ENCODE measurements at places on chromosomes 6 and 20.

DNA sequence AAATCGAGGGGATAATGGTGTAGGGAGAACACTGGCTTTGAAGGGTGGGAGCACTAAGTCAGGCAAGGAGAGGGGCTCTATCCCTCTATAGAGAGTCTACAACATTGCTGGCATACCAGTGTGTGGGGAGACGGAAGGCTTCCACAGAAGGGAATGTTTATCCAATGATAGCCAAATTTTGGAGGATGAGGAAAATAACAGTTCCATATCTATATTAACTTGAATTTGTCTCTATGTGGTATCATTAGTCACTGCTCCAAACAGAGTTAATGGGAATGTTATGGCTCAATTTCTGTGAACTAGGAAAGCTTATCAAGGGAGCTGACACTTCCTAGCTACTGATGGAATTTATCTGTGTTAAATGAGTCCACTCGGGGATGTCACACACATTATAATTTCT lies 208.9 kb upstream of the PHACTR1 start:
- DNase-seq: no peak

GRCh38 chr6:75201021-75201420 lies 4.8 kb downstream of the COL12A1 start:
- no peak for DNase-seq

GRCh38 chr6:121515630-121516265 lies 80.3 kb downstream of the GJA1 start:
- no peak for DNase-seq

GRCh38 chr6:117389227-117390057 lies 36.3 kb downstream of the ROS1 start:
- DNase-seq: no peak

DNA sequence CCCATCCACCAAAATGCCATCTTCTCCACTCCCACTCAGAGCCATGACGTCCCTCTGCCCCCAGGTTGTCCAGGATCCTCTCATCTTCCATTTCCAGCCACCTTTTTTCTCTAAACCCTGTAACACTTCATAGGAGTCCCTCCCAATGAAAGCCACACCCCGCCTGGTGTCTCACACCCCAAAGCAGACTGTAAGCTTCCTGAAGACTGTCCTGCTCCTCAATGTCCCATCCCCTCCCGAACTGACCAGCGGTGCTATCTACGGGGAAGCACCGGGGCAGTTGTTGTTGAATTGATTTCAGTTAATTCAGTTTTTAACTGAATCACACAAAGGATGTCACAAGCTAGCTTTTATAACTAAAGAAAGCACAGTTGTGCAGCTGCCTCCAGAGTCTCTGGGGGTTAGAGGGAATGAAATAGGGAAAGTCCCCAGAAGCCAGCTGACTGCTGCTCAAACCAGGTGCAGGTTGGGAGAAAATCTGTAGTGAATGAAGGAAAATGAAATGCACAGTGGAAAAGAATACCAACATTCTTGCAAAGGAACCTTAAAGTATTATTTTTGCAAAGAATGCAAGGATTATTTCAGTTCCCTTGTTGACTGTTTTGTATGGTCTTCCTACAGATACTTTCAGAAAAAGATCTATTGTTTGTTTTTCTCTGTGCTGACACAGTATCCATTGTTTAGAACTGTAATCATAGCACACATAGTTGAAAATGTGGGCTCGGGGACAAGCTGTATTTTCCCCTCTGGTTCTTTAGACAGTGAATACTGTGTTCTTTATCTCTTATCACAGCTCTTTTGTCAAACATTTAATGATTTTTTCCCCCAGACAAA lies 222.6 kb upstream of the QKI start:
- DNase-seq: no peak

GRCh38 chr6:37693079-37693478 lies 4.6 kb downstream of the MDGA1 start:
- no peak for DNase-seq

- no peak for DNase-seq
These were observed 931.4 kb downstream of the QKI start for GRCh38 chr6:164345806-164346496.

- DNase-seq: no peak
These were observed 26.7 kb downstream of the SLC52A3 start for GRCh38 chr20:741620-742019.

DNA sequence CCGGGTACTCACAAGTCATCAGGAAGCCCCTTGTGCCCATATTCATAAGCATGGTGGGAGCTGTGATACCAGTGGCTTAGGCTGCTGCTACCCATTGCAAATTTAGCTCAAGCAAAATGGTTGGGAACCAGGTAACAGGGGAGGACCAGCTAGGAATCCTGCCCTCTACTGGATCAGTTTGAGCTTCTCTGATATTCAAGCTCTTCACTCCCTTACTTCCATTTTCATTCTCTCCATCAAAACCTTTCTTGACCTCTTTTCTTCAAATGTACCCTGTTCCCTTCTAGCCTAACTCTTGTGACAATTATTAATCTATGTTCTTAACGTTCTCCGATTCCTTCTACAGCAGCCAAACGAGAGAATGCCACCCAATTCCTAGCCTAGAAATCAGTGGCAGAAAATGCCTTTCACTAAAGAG lies 9.7 kb downstream of the NOL7 start:
- DNase-seq: peak; percentile 12

DNA sequence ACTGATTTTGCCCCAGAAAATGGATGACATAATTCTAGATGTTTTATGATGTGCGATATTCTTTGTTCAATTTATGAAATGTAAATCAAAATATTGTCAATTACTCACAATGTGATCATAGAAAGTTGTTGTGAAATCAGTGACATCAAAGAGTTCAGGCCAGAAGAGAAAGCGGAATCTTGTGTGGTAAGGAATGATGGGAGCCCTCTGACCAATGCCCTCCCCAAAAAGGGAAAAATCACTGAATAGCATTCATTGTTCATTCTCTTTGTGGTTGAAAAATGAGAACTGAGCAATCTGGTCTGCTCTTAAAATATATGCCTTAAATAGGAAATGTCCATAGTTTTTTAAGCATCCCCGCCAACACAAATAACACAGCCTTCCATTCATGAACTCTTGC lies 247.1 kb upstream of the GRIK2 start:
- no peak for DNase-seq

- no peak for DNase-seq
These were observed 25.7 kb downstream of the DSE start for GRCh38 chr6:116396441-116396840.

DNA sequence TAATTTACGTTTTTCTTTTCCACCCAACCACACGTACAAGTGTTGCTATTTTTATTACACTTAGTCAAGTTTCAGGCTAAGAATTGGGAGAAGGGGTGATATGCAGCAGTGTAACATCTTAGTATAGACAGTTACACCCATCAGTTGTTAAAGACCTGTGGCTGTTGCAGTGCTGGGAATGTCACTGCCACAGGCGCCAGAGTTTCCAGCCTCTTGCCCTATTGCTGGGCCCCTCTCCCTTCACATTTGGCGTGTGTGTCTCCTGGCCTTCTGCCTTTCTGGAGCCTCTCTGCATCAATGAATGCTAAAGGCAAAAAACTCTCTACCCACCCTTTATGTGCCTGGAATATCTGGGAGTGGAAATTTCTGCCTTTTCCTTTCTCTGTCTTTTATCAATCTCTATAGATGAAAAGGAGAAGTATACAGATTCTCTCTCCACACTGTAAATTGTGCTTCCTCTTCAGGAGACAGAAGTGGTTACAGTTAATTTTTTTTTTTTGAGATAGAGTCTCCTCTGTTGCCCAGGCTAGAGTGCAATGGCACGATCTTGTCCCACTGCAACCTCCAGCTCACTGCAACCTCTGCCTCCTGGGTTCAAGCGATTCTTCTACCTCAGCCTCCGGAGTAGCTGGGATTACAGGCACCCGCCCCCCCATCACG lies 73.0 kb downstream of the TIAM2 start:
- DNase-seq: no peak

DNA sequence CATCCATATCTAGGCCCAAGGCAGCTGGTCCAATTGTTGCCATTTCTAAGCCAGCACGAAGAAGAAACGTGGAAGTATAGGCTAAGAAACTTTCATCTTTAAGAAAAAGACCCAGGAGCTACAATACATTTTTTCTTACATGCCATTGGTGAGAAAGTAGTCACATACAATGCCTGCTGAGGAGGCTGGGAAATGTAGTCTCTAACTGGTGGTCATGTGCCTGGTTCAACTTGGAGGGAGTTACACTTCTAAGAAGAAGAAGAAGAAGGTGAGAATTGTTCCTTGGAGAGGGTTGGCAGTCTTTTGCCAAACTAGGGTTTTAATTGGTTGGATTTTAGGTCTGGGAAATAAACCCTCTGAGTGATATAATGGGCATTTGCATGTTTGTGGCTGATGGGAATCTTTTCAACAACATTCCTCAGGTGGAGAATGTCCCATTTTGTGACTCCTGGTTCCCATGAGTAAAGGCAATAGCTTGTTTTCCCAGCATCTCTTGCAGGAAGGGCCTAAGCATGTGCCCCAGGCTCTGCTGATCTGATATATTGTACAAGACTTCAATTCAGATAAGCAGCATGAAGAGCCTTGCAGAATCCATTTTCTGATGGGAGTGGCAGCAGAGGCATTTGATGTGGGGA lies 47.0 kb upstream of the PREP start:
- no peak for DNase-seq

DNA sequence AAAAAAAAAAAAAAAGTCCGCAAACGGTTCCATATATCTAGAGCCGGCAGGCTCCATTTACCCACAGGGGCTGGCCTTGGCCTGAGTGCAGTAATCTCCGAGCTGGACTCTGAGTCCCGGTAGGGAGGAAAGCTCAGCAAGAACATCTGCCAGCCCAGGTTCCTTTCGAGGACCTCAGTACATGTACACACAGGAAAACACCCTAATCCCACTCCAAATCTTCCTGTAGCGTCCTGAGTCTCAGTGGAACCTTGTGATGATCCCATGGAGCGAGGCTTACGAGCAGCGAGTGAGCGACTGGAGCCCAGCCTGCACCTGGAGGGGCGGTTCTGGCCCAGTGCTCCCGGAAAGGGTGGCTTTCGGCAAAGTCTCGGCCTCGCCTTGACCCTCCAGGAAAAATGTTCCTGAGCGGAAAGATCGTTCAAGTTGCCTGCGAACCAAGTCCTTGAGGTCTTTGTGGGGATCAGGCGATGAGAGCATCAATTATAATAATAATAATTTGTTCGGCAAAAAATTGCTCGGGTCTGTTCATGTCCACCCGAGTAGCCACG lies 32.1 kb downstream of the PRSS16 start:
- no peak for DNase-seq

GRCh38 chr6:16656451-16656850 lies 104.8 kb downstream of the ATXN1 start:
- DNase-seq: no peak

- DNase-seq: no peak
These were observed 472.2 kb downstream of the UTRN start for GRCh38 chr6:144757299-144757698.

GRCh38 chr6:113631666-113632065 lies 225.5 kb upstream of the MARCKS start:
- DNase-seq: no peak
